NCI-H526 (cell line): ENCODE measurements at places on chromosomes 5 and 9.

DNA sequence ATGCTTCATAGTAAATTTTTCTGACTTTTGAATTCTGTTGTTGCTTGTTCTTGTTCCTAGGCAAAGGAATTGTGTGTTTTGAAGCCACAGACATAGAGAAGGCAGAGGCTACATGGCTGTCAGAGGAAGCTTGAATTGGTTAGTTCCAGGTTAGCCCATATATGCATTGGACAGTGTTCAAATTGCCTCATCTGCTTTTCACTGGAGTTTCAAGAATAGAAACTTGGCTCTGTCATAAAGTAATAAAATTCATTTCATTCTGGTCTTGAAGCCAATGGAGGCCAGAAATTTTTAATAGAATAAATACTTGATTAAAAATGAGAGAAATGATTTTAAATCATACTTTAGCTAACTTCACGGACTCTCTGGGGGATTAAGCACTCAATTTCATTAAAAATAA is 178.0 kb downstream of the YIPF5 start:
- DNase-seq = no peak

GRCh38 chr9:117253261-117253660 is 161.6 kb downstream of the ASTN2 start:
- DNase-seq = no peak

- DNase-seq = peak; percentile 60
Measured at GRCh38 chr9:132412089-132412488, 2.1 kb downstream of the CFAP77 start.

GRCh38 chr5:162990856-162991497 is 446.4 kb upstream of the CCNG1 start:
- DNase-seq = no peak

- DNase-seq = no peak
Measured at GRCh38 chr5:123209502-123210027, 120.5 kb downstream of the PRDM6 start.

GRCh38 chr5:10705747-10706146 is 55.3 kb downstream of the DAP start:
- DNase-seq = no peak

DNA sequence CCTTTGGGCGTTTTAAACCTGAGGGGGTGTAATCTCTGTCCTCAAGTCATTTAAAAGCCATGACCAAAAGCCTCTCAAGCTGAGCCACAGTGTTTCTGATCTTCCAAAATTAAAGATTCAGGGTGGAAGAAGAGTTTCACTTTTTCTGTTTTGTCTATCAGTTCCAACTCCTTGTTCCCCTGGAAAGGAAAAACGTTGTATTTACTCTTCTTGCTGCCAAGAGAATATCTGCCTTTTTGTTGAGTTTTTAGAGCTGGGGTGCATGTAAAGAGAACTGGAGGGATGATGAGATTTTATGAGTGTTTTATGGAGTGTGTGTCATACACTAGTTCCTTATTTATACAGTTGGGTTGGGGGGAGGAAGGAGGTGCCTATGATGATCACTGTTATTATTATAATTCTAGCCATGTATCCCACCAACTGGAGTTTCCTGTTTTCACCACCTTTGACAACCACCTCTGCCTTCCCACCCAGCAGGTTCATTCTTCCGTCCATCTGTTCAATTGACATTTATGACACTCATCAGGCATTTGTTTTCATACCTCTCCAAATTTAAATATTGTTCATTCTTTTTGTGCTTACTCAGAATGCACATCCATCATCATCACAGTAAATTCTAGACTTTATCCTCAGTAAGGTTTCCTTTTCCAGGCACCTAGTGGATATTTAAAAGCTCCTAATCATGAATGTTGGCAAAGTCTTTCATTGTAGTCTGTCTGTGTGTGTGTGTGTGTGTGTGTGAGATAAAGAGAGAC is 97.9 kb upstream of the MPDZ start:
- DNase-seq = no peak

DNA sequence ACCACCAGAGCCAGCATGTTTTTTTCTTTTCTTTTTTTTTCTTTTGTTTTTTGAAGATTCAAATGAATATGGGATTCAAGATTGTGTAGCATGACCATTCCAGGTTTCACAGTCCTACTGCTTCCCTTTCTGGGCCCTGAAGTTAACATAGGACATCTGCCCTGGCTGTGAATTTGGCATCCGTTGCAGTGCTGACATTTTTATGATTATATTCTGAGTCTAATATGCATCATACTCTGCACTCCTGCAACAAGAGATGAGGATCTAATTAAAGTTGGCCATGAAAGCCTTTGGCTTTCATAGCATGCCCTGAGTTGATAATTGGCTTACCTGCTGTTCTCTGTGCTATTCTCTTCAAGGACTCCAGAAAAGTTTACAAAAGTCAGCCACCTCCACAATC is 29.8 kb downstream of the C5orf22 start:
- DNase-seq = no peak

GRCh38 chr9:92965759-92966517 is 18.6 kb downstream of the FGD3 start:
- DNase-seq = no peak

DNA sequence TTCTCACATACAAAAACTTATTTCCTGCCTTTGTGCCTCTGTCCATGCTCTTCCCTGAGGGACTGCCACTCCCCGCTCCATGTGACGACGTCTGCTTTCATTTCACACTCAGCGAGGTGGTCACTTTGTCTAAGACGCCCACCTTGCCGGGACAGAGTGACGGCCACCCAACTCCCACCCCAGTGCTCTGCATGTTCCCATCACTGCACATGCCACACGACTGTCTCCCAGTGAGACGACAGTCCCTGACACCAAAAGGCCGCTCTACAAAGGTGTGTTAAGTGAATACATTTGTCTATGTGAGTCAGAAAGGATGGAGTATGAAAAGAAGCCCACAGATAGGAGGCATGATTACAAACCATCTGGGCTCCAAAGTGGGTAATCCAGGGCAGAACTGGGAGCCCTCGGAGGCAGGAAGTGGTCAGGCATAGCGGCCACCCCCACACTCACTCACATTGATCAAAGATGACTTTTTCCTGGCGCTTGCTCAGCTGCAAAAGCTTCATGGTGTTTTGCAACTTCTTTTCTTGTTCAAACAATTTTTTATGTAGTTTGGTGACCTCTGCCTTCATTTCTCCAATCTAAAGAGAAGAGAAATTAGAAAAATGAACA is 185.8 kb downstream of the CDK5RAP2 start:
- DNase-seq = no peak

DNA sequence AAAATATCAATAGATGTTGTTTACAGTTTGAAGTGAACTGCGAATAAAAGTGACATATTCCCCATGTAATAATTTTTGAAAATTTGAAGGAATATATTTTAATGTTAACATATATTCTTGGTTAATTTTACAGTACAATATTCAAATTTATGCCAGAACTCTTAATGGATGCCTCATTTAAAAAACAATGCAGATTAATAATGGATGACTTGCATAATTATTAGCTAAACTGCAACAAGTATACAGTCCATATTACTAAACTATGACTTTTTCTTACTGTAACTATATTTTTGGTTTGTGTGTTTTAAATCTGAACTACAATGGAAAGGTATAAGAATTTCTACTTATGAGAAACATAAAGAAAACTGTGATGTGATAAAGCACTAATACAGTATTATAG is 1390.1 kb downstream of the PTPRD start:
- no peak for DNase-seq

DNA sequence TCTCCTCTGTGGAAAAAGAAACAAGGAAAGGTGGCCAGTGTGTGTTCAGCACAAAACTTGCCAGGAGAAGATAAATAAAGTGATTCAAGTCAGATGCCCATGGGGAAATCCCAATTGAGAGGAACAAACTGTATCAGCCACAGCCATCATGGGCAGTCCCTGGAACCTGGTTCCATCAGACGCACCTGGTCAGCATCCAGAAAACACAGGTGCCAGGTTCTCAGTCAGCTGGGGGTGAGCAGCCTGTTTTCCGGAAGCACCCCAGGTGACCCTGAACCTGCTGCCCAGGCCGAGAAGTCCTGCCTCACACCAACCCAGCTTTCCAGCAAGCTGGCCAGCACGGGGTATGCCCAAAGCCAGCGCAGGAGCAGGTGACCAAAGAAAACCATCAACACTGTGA is 30.5 kb downstream of the PTCH1 start:
- no peak for DNase-seq

DNA sequence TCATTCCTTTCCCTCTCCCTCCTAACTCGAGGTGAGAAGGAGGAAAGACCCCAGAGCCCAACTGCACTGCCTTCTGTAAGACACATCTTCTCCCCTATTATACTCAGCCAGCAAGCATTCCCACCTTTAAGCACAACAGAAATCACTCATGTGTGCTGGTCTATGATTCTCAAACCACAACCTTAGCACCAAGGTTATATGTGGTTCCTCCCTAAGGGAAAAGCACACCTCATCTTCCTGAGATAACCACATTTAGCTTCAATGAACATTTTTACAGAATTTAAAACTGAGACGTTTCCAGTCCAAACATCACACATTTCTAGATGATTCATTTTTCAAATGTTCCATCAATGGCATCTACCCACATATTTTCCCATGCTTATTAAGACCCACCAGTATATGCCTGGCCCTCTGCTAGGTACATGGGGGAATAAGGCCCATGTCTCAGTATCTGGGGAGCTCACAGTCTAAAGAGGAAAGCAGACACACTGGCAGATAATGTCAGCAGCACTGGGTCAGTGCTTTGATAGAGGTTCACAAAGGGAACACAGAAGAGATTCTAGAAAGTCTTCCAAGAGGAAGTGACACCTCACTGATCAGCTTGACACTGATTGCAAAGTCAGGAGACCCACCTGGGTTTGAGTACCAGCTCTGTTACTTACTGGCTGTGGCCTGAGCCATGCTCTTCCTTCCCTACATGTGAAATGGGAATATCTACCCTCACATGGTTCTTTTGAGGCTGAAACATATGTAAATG is 245.4 kb downstream of the DENND1A start:
- DNase-seq = no peak

DNA sequence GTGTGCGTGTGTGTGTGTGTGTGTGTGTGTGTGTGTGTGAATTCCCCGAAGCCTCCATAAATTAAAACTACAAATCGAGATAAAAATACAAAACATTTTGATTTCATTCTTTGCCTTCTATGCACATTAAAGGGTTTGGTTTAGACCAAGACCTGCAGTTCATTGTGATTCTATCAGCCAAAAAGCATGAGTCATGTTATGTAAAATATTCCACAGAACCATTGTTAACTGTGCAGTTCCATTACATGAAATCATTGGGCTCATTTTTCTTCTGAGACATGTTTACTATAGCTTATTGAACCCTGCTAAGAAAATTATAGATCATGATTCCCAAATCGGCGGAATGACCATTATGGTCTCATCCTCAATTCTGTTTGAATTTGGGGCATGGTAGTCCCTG is 11.7 kb downstream of the CAVIN4 start:
- DNase-seq = no peak

- DNase-seq = no peak
Measured at GRCh38 chr5:15353086-15353645, 146.8 kb upstream of the FBXL7 start.

- DNase-seq = no peak
Measured at GRCh38 chr5:44565902-44566301, 176.7 kb upstream of the FGF10 start.

GRCh38 chr9:113372059-113372458 is 4.7 kb downstream of the HDHD3 start:
- no peak for DNase-seq
